Hematopoietic multipotent progenitor cell treated with erythropoietin and hydrocortisone succinate and interleukin-3 and kit ligand, for 15 days (in vitro differentiated cells): ENCODE measurements at places on chromosomes 1 and 21.

- DNase-seq: peak; percentile 21
These were observed 17.0 kb upstream of the OLFML2B start for GRCh38 chr1:162040657-162041056.

DNA sequence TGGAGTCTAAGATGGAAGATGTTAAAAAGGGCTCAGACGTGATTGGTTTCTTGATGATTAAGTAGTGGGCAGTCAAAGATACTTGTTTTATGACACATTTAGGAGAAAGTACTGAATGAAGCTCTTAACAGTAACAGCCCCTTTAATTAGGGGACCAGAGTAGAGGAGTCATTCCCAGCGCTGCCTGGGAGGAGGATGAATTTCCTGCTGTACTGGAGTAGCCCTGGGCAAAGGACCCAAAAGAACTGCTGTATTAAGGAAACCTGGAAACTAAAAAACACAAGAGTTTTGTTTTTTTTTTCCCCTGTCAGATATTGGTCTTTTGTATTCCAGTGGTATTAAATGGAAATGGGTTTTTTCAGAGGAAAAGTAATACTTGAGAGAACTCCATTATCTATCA lies 126.5 kb downstream of the NFIA start:
- no peak for DNase-seq

GRCh38 chr1:116966791-116967190 lies 34.8 kb upstream of the CD101 start:
- DNase-seq: no peak

- DNase-seq: no peak
These were observed 25.5 kb downstream of the MAN1C1 start for GRCh38 chr1:25641931-25642573.

DNA sequence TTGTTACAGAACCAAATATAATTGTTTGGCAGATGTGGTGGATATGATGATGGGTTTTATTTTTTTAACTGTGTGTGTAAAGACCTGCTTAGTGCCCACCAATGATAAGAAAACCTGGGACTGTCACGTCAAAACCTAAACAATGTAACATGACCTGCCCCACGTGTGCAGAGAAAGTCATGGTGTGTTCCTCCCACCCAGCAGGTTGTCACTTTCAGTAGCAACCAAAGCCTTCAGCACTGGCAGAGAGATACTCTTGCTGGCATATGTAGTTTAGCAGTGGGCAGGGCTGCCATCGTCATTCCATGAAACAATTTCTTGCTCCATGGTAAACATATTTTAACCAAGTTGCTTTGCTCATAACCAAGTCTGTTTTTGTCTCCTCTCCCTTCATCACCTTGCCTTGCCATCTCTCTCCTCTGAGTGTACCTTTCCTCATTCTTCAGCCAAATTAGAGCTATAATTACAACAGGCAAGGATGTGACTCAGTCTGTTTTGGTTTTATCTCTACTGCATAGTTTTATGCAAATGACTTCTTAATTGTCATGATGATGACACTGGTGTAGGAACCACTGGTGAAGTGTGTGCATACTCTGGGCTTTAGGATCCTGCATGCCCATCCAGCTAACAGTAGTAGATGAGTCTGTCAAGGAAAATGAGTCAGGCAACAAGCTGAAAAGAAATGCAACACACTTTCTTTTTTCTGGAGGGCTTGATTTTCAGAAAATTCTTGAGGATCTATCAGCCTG lies 150.3 kb downstream of the EDEM3 start:
- no peak for DNase-seq

DNA sequence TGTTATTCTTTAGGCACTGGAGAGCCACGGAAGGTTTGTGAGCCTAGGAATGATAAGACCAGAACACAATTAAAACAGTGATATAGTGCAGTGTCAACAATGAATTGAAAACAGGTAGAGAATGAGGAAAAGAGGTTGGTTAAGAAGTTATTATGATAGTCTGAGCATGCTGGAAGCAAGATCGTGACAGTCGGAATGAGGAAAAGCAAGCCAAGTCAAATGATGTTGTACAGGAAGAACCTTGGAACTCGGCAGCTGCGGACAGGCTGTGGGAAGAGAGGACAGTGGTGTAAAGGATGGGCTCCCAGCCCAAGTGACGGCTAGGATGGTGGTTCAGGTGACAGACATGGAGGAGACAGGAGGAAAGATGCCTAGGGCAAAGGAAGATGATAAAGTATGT lies 25.6 kb downstream of the MTARC1 start:
- DNase-seq: no peak

DNA sequence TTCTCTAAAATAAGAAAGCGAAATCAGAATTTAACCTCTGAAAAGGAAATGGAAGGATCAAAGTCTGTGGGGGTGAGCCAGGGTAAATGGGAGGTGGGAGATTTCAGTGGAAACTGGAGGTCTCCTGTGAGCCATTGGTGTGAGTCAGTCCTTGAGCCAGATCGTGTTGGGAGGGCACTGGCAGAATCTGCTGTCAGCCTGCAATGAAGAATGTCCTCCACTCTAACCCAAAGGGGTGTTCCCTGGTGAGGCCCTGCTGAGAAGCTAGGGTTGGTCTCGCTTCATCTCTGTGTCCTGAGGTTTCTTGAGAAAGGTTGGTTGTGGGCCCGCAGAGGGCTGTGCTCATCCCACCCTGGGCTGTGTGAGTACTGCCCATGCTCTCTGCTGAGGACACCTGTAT lies 2.4 kb downstream of the QSOX1 start:
- no peak for DNase-seq

GRCh38 chr21:42587036-42587435 lies 66.4 kb upstream of the PDE9A start:
- no peak for DNase-seq

DNA sequence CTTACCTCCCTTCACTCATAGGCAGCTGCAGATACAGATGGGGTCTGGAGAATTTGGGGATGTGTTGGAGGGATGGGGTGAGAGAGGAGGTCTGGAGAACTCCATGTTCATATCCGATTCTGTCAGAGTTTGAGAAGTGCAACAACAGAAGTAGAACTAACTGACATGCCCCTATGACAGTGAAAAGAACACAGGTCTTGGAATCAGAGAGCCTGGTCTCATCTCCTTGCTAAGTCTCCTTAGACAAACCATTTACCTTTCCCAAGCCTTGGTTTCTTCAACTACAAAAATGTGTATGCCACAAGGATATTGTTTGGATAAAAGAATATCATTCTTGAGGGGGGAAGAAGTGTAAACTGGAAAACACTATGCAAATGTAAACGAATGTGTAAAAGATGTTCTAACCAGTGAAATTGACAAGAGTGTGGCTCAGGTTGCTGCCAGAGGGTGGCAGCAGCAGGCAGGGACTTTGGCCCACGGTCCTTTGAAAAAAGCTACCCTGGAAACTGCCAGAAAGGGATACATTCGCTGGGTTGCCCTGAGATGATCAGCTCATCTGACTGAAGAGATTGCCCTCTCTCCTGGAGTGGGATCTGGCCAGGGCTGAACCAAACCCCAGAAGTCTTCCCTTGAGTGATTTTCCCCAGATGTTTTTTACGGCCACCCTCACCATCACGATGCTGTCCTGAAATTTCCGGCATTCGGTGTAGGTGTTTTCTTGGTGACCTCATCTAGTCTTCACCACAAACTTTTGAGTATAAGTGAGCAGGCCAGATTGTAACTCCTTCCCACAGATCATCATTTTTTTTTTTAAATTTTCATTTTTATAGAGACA lies 17.0 kb upstream of the CD2 start:
- DNase-seq: peak; percentile 11

DNA sequence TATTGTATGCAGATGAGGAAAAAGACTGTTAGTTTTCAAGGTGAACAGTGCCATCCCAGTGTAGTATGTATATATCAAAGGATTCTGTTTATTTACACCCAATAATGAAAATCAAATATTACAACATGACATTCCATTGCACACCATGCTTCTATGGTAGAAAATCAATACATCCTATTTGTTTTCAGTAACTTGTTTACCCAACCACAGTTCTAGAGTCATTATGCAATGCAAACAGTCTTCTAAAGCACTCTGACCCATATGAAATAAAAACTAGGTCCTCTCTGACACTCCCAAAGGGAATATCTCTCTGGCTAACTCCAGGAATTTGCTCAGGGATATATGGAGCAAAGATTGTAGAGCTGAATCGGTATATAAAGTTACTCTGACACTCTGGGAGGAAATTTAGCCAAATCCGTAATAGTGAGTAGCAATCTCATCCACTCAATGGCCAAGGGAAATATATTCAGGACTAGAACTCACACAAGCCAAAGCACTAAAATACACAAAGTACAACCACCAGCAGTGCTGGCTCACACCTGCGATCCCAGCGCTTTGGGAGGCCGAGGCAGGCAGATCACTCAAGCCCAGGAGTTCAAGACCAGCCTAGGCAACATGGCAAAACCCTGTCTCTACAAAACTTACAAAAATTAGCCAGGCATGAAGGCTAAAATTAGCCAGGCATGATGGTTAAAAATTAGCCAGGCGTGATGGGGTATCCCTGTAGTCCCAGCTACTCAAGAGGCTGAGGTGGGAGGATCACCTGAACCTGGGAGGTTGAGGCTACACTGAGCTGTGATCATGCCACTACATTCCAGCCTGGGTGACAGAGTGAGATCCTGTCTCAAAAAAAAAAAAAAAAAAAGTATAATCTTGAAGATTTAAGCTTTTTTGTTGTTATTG lies 75.2 kb downstream of the RERE start:
- DNase-seq: no peak

DNA sequence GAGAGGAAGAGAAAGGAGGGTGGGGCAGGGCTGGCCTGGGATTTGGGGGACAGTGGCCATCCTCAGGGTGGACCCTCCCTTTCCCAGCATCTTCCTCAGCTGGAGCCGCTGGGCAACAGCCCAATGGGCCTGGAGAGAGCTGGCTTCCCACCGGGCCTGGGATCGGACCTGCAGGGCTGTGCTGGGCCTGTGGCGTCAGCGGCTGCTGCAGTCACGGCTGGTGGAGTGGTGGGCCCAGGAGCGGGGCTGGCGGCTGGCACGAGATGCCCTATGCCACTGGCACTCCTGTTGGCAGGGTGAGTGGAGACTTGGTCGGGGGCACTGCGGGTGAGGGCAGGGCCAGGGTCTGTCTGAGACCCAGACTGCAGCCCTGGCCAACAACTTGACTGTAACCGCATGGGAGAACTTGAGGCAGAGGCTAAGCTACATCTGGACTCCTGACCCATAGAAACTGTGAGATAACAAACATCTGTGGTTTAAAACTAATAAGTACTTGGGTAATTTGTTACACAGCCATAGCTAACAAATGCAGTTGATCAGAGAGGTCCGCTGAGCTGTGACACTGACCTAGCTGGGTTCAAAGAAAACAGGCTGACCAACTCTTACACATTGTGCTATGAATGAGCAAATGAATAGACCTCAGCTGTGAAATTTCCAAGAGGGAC lies 17.9 kb downstream of the C1orf167 start:
- DNase-seq: no peak

DNA sequence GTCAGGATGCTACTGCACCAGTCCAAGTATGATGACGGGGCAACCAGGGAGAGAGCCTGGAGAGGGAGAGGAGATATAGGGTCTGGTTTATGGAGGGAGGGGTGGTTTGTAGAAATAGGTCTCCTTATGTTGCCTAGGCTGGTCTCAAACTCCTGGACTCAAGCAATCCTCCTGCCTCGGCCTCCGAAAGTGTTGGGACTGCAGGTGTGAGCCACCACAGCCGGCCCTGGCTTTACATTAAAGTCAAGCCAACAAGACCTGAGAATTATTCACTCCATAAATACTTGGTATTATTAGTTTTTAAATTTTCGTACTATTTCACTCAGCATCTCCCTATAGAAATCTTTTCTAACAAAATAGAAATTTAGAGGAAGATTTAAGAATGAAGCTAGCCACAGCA lies 86.8 kb downstream of the MATN1 start:
- DNase-seq: no peak

DNA sequence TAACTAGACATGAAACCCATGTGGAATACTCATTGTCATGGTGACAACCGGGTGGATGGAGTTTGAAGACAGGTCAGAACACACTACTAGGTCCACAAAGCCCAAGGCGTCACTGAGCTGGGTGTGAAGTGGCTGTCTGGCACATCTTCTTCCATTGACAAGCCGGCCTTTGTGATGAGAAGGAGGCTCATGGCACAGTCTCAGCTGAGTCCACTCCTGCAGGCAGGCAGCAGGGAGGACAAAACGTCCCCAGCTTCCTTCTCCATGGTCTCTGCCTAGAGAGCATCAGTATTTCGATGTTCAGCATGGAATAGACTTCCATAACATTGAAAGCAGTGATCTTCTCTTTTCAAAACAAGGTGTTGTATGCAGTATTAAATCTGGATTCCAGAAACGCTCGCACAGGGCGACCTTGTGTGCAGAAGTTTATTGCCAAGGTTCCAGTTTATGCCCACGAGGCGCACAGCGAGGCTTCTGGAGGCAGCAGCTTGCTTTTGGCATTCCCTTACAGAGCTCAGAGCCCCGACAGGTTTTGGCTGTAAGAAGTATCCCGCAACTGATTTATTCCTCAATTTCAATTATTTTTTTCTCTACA lies 104.2 kb downstream of the SIM2 start:
- no peak for DNase-seq

DNA sequence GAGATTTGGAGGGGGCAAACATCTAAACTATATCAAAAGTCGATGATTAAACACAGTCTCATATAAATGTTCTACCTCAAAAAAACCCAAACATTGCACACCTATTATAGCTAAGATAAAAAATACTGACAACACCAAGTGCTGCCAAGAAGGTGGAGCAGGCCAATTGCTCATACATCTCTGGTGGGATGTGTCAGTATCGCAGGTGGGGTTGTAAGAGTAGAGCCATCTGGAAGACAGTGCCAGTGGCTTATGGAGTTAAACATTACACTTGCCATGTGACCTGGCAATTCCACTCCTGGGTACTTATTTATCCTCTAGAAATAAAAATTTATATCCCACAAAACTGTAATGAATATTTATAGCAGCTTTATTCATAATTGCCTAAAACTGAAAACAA lies 213.4 kb downstream of the DISC1 start:
- DNase-seq: no peak

DNA sequence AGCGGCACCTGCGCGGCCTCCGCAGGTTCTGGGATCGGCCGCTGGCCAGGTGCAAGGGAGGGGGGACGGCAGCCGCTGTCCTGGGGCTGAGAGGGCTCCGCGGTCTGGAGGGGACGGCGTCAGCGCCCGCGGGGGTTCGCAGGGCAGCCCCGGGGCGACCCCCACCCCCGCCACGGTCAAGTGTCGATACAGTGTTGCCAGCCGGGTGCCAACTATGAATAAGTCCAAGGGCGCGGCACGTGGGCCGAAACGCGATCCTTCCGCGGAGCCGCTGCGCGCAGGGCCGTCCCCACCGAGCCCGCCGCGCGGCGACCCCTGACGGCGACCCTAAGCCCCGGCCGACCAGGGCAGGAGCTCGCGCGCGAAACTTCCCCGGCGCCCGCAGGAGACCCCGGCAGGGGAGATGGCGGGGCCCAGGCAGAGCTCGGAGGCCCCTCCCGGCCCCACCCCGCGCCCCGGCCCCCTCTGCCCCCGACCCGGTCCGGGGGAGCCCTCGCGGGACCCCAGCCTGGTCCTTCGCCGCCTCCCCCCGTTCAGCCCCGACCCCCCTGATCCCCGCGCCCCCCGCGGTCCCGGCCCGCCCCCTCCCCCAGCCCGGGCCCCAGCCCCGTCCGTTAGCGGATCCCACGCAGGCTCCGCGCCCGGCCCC lies 586 bp upstream of the AGPAT3 start:
- peak; percentile 58 for DNase-seq
